Camera-type eye (tissue), 1 donor: ENCODE measurements at places on chromosomes 13 and 19. TPM values are rescaled to one million over a fixed set of nuclear protein-coding genes. Genes with fewer than 3 reads are reported as not detected.

The C19orf38 gene
- 5.6 TPM for total RNA-seq

The ZNF112 gene
- 24.4 TPM for total RNA-seq

The ZNF211 gene
- total RNA-seq = 40.5 TPM

The SAFB2 gene
- total RNA-seq = 83.2 TPM

The CEACAM8 gene
- total RNA-seq = 0.55 TPM

The DGKH gene
- 19.7 TPM for total RNA-seq

The P2RY11 gene
- 7.1 TPM for total RNA-seq

The POU4F1 gene
- total RNA-seq = 8.3 TPM

The CNN1 gene
- total RNA-seq = 43.3 TPM

The C19orf85 gene
- not detected for total RNA-seq

The SBK2 gene
- 0.99 TPM for total RNA-seq

The UGGT2 gene
- total RNA-seq = 87.5 TPM

The PNMA8A gene
- total RNA-seq = 72.3 TPM

The RABAC1 gene
- total RNA-seq = 57.5 TPM

The RUBCNL gene
- total RNA-seq = 7.3 TPM

The C19orf67 gene
- not detected for total RNA-seq

The NLRP11 gene
- not detected for total RNA-seq

The PEAK3 gene
- 0.44 TPM for total RNA-seq

The ZNF681 gene
- total RNA-seq = 9.7 TPM

The SIRT6 gene
- total RNA-seq = 10.0 TPM

The HSH2D gene
- total RNA-seq = 0.27 TPM

The DENND1C gene
- total RNA-seq = 0.49 TPM

The PCSK4 gene
- 8.0 TPM for total RNA-seq

The KLK4 gene
- total RNA-seq = not detected

The GAS6 gene
- total RNA-seq = 61.8 TPM

The SSC5D gene
- total RNA-seq = 20.5 TPM

The RXFP2 gene
- not detected for total RNA-seq

The GALP gene
- not detected for total RNA-seq

The ZNF136 gene
- 38.1 TPM for total RNA-seq

The CAPN12 gene
- 0.38 TPM for total RNA-seq

The CD70 gene
- total RNA-seq = 1.8 TPM

The ZNF568 gene
- 36.0 TPM for total RNA-seq

The CCL25 gene
- total RNA-seq = not detected

The ZNF431 gene
- total RNA-seq = 30.1 TPM

The PET100 gene
- 6.2 TPM for total RNA-seq

The MAST3 gene
- total RNA-seq = 6.6 TPM
